ENCODE measurements at places on chromosomes 4 and X. TPM values are rescaled to one million over a fixed set of nuclear protein-coding genes. Genes with fewer than 3 reads are reported as not detected.

Gene GAGE12H
- not detected for polyA plus RNA-seq

Gene PAGE5
- 346 TPM for polyA plus RNA-seq

Gene HTN1
- polyA plus RNA-seq = not detected

Gene SPATA18
- not detected for polyA plus RNA-seq

Gene TCEAL3
- not detected for polyA plus RNA-seq

- DNase-seq = no peak
Observed at GRCh38 chr4:794900-795725, 30.8 kb downstream of the CPLX1 start.

DNA sequence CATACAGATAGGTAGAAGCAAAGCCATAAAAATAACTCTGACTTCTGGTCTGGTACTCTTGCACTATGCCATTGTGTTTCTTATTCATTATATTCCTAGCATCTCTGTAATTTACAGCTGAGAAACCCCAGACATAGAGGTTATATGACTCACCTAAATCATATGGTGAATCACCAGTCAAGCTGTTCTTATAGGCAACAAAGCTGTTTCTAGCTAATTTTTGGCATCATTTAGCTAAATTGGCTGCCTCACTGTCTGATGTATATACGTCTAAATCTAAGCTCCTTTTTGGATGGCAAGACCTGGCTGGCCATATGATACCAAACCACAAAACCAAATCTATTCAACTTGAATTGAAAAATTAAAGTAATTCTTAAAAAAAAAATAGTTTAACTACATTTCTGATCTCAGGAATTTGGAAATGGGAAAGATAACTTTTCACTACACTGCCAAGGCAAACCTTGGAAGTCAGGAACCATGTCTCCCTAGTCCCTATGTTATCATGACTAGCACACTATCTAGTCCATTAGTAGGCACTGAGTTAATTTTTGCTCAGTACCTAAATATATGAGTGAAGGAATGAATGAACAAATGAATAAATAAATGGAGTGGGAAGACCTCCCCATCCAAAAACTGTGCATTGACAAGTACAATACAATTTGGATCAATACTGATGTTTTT lies 41.3 kb upstream of the STAG2 start:
- DNase-seq = no peak

DNA sequence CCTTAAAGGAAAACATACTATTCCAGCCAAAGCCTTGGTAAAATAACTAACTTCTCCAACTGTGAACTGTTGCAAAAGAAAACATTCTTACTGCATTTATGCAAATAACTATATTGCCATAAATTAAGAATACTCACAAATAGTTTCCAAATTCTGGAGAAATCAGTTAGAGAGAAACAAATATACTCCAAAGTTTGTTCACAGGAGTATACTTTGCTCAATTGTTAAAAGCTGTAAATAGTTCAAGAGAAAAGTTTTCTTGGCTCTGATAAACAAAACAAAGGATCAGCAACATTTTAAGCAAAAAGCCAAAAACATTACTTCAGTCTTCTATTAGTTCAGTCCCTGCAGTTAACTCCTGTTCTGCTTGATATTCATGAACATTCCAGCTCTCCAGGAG lies 83.0 kb downstream of the EIF4E start:
- no peak for DNase-seq

GRCh38 chr4:84325625-84326024 lies 173.5 kb downstream of the NKX6-1 start:
- DNase-seq = no peak

- DNase-seq = no peak
Observed at GRCh38 chr4:119261986-119262385, 49.5 kb downstream of the USP53 start.

DNA sequence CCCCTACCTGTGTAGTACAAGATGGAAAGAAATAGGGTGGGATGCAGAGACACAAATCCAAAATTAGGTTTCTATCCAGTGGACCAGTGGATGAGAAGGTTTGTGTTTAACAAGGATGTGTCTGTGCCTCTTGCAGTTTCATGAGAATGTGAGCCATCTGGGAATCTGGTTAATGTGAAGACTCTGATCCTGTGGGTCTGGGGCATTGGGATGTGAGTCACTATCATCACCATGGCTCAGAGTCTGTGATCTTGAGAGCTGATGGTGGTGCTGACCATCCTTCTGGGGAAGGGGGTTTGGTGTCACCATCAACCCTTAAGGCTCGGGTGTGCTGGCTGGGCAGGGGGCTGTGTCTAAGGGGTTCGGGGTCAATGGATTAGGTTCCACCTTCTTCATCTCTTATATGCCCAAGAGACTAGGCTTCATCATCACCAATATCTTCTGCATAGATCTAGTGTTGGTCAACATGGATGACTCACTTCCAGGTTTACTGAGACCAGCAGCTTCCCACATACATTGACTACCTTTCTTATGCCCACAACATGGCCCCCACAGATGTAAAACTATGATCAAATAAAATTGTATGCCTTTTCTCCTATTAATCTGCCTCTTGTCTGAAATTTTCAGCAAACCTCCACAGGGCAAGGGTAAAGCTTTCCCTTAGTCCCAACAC lies 65.7 kb upstream of the MID1 start:
- DNase-seq = no peak

- no peak for DNase-seq
Observed at GRCh38 chr4:142567620-142568451, 278.3 kb downstream of the INPP4B start.

GRCh38 chr4:36241771-36242170 lies 2.5 kb downstream of the ARAP2 start:
- no peak for DNase-seq

GRCh38 chr4:108070775-108071174 lies 81.1 kb downstream of the HADH start:
- no peak for DNase-seq

GRCh38 chr4:152938237-152938947 lies 2.3 kb downstream of the FHDC1 start:
- DNase-seq = no peak

DNA sequence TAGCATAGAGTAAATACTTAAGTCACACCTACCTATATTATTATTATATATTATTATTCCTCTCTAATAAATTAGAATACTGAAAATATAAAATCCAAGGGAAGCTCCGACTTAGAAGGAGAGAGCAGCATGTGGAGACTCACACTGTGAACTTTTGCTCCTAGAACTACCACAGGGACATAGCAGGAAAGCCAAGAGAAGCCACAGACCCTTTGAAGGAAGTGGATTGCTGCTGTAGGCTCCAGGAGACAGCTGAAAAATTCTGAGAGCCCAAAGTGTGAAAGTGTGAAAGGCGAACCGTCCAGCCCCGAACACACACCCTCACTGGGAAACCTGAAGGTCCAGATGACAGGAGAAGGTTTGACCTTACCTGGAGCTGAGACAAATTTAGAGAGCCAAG lies 177.0 kb downstream of the FAM13A start:
- no peak for DNase-seq

Measured in K562 (cell line).